ENCODE measurements at places on chromosomes 6 and 20.

- no peak for DNase-seq
Measured at GRCh38 chr6:134911547-134911946, 38.4 kb downstream of the ALDH8A1 start.

DNA sequence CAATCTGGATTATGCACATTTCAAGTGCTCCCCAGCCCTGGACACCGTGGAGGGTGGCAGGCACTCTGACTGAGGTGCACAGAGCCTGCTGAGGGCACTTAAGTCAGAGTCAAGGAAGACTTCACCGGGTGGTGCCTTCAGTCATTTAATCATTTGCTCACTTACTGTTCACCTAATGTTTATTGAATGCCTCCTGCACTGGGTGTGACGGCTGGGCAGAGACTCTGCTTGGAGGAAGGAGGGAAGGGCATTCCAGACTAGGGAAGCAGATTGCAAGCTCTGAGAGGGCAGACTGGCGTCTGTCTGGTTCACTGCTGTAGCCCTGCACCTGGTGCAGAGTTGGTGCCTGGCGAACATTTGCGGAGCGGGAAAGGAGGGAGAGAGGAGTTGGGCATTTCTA, 54.2 kb upstream of the FAM83D start:
- DNase-seq, result no peak

DNA sequence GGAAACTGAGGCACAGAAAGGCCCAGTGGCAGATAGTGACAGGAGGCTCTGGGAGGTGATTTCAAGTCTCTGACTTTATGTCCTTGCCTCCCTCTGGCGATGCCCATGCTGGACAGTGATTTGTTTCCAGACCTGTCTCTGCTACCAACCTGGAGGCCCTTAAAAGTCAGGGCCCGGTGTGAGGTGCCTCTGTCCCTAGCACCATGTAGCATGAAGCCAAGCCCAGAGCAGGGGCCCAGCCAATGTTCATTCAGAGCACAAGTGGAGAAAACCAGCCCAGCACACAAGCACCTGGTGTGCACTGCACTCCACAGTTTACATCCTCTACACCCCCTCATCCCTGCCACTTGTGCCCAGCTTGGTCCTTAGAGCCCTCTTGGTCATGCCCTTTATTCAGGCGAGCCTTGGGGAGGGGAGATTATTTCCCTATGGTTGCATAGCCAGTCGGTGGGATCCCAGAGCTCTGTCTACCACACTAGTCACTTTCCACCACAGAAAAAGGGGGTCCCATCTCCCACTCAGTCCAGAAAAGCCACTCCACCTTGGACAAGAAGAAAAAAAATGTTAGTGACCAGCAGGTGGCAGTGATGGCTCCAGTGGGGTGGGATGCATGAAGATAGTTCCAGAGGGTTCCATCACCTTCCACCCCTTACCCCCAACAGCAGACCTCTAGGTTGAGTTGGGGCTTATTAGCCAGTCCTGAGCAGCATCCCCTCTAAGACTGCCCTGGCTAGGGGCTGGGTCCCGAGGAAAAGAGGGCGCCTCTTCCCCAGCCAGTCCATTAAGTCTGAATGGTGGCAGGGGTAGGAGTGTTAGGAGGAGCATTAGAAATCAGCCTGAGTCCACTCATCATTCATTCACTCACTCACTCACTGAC, 30.9 kb downstream of the KIAA1755 start:
- DNase-seq, result peak; percentile 3

GRCh38 chr6:81689580-81689979, 62.9 kb downstream of the TENT5A start:
- DNase-seq, result no peak

DNA sequence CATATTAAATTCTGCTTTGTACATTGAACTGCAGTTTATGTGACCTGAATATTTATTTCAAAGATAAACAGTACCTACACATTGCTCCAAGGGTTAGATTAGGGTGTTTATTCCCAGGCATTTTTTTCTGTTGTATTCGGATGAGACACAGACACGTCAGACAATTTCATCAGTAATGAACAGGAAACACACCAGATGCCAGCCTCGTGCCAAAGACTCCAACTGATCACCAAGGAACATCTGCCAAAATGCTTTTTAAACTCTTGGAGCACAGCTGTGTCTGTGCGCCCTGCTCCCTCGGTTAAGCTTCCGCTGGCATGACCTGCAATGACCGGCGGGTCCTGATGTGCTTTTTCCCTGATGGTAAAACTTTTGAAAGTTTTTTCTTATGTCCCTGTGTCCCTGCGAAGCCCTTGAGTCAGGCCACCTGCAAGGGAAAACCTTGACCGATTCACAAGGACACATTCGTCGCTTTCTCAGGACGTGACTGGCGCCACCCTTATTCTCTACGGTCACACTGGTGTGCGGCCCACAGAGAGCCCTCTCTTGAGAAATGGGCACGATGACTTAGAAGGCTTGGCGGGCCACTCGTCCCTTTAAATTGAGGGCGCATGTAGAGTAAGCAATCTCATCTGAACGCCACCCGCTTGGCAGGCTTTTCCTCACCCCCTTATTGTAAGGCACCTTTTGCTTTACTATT, 173.9 kb downstream of the QKI start:
- DNase-seq, result no peak

- no peak for DNase-seq
Measured at GRCh38 chr6:165404697-165405096, 95.3 kb upstream of the C6orf118 start.

DNA sequence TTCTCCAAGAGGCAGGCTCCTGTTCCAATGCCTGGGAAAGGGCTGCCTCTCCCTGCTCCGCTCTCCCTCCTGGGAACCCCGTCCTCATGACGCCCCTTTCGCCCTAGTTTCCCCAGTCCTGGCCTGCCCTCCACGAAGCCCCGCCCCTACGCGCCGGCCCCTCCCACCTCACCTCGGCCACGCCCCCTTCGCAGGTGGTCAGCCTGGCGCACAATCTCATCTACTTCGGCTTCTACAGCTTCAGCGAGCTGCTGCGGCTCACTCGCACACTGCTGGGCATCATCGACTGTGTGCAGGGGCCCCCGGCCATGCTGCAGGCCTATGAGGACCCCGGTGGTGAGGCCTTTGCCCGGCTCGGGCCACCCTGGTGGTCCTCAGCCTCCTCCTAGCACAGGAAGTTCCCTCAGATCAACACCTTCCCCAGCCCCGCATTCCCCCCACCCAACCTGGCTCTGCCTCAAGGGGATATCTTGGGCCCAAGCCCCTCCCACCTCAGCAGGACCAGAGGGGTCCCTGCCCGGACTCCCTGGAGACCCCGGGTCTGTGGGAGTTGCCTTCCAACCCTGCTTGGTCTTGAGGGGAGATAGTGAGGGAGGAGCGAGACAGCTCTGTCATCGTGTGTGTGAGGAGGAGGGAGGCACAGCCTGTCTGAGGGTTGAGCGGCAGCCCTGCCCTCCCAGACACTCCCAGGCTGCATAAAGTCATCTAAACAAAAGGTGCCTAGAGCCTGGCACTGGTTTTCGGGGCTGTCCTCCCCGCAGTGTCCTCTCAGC, 40.3 kb downstream of the UQCC2 start:
- DNase-seq, result no peak

GRCh38 chr6:116314878-116315277, 35.1 kb upstream of the TSPYL1 start:
- no peak for DNase-seq

- DNase-seq, result no peak
Measured at GRCh38 chr20:50136822-50137599, 16.5 kb downstream of the PEDS1 start.

GRCh38 chr6:157120534-157121232, 202.6 kb downstream of the TMEM242 start:
- no peak for DNase-seq
